Sigmoid colon (tissue), 7 donors: ENCODE measurements at places on chromosomes 7 and 10. TPM values are rescaled to one million over a fixed set of nuclear protein-coding genes. Genes with fewer than 3 reads are reported as not detected.

The MOGAT3 gene
- 3.6 TPM for polyA plus RNA-seq

The ITGA8 gene
- 0.60 TPM for polyA plus RNA-seq

The NUDT13 gene
- 2.4 TPM for polyA plus RNA-seq

The COL26A1 gene
- not detected for polyA plus RNA-seq

The LDB3 gene
- 1.2 TPM for polyA plus RNA-seq

The SORCS3 gene
- polyA plus RNA-seq = not detected

The RINT1 gene
- polyA plus RNA-seq = 7.9 TPM

The MAGI2 gene
- 1.2 TPM for polyA plus RNA-seq

The CLDN15 gene
- polyA plus RNA-seq = 14.2 TPM

The IFIT1B gene
- polyA plus RNA-seq = not detected

The ASB15 gene
- not detected for polyA plus RNA-seq

The ZNF488 gene
- 0.82 TPM for polyA plus RNA-seq

The PRF1 gene
- polyA plus RNA-seq = not detected

The OR9A2 gene
- not detected for polyA plus RNA-seq

The ZRANB1 gene
- polyA plus RNA-seq = 6.7 TPM

The UCMA gene
- polyA plus RNA-seq = not detected

The PARG gene
- polyA plus RNA-seq = 13.9 TPM

The GPR22 gene
- 0.10 TPM for polyA plus RNA-seq

The ATOH7 gene
- polyA plus RNA-seq = not detected

The CDHR3 gene
- 3.2 TPM for polyA plus RNA-seq

The CCDC3 gene
- 0.60 TPM for polyA plus RNA-seq

The PLPP4 gene
- polyA plus RNA-seq = not detected

The CFAP70 gene
- 0.66 TPM for polyA plus RNA-seq

The GCC1 gene
- polyA plus RNA-seq = 12.2 TPM

The ZNF722 gene
- polyA plus RNA-seq = not detected

The RGR gene
- not detected for polyA plus RNA-seq

The ETV1 gene
- 0.69 TPM for polyA plus RNA-seq

The COBL gene
- 27.3 TPM for polyA plus RNA-seq

The SAP25 gene
- not detected for polyA plus RNA-seq

The NAT16 gene
- polyA plus RNA-seq = 0.23 TPM

The SLC26A4 gene
- polyA plus RNA-seq = not detected

The IFIT2 gene
- polyA plus RNA-seq = 13.9 TPM

The C7orf33 gene
- not detected for polyA plus RNA-seq

The PAPOLB gene
- polyA plus RNA-seq = not detected

The GIMAP4 gene
- polyA plus RNA-seq = 9.5 TPM

The ELAPOR2 gene
- 5.9 TPM for polyA plus RNA-seq

The STEAP1B gene
- polyA plus RNA-seq = 1.6 TPM

The ADRB1 gene
- 0.55 TPM for polyA plus RNA-seq

The NUTM2A gene
- polyA plus RNA-seq = 0.60 TPM

The GPR26 gene
- polyA plus RNA-seq = not detected

The UNCX gene
- polyA plus RNA-seq = not detected

The WIPF3 gene
- polyA plus RNA-seq = 0.46 TPM

The HOXA9 gene
- polyA plus RNA-seq = 22.4 TPM

The TMEM106B gene
- polyA plus RNA-seq = 14.1 TPM

The TEX36 gene
- polyA plus RNA-seq = not detected

The PRKAR2B gene
- 8.1 TPM for polyA plus RNA-seq

The ACSL5 gene
- 15.6 TPM for polyA plus RNA-seq

The AKR1C4 gene
- polyA plus RNA-seq = not detected

The CFAP46 gene
- polyA plus RNA-seq = 0.10 TPM

The ACTL6B gene
- not detected for polyA plus RNA-seq

The FXYD4 gene
- not detected for polyA plus RNA-seq

The MACC1 gene
- polyA plus RNA-seq = 1.4 TPM

The GPR15LG gene
- 293 TPM for polyA plus RNA-seq
